Pancreas (tissue), 10 donors: ENCODE measurements at places on chromosomes 1 and 21. TPM values are rescaled to one million over a fixed set of nuclear protein-coding genes. Genes with fewer than 3 reads are reported as not detected.

- H3K4me1 ChIP-seq = peaks cover 8% of the 10 kb centered on the region
- DNase-seq = no peak
- H3K36me3 ChIP-seq = no peaks in the 10 kb centered on the region
- no peaks in the 10 kb centered on the region for H3K27me3 ChIP-seq
- H3K4me3 ChIP-seq = no peak overlapping the region
These were observed 102.8 kb downstream of the ETS2 start for GRCh38 chr21:38908537-38908936.

DNA sequence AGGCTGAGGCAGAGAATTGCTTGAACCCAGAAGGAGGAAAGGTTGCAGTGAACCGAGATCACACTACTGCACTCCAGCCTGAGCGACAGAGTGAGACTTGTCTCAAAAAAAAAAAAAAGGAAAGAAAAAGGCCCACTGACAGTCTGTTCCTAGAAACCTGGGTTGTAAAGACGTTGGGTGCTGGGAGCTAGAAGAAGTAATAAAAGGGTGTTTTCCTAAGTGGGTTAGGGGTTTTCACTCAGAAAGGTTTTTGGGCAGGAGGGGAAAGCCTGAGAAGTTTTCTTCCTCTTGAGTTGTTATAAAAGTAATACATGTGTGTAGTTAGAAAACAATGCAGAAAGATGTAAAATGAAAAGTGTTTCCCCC lies 25.4 kb downstream of the CELA3A start:
- no peak overlapping the region for H3K27ac ChIP-seq
- no peaks in the 10 kb centered on the region for H3K27me3 ChIP-seq
- H3K4me3 ChIP-seq = no peak overlapping the region
- H3K36me3 ChIP-seq = no peaks in the 10 kb centered on the region

GRCh38 chr1:117009132-117009531 lies 7.6 kb downstream of the CD101 start:
- no peak overlapping the region for H3K4me3 ChIP-seq
- H3K4me1 ChIP-seq = no peaks in the 10 kb centered on the region
- no peaks in the 10 kb centered on the region for H3K27me3 ChIP-seq
- no peak overlapping the region for H3K27ac ChIP-seq

GRCh38 chr1:154859151-154859785 lies 10.8 kb downstream of the KCNN3 start:
- H3K27me3 ChIP-seq = no peaks in the 10 kb centered on the region
- no peak for DNase-seq
- no peaks in the 10 kb centered on the region for H3K4me1 ChIP-seq

- H3K27me3 ChIP-seq = no peaks in the 10 kb centered on the region
- no peaks in the 10 kb centered on the region for H3K4me1 ChIP-seq
- H3K27ac ChIP-seq = no peak overlapping the region
- DNase-seq = no peak
- H3K36me3 ChIP-seq = no peaks in the 10 kb centered on the region
These were observed 5.8 kb upstream of the CTSE start for GRCh38 chr1:206029484-206029883.

DNA sequence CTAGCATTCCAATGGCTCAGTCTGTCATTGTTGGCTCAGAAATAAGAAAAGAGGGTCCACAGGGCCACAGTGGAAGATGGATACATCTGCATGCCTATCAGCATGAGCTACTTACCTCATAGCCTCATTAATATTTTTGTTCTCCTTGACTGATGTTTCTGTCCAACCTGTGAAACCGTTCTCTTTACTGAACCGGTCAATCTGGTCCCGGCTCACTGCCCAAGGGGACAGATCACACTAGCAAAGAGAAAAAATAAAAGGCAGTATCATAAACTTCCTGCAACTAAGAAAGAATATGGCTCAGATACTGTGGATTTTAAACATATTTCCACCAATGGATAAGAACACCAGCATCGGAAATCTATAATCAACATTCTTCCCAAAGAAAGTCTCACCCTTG lies 4.7 kb downstream of the RAB29 start:
- H3K36me3 ChIP-seq = no peaks in the 10 kb centered on the region
- no peak overlapping the region for H3K27ac ChIP-seq
- no peak for DNase-seq

- H3K4me1 ChIP-seq = peaks cover 12% of the 10 kb centered on the region
- no peak overlapping the region for H3K27ac ChIP-seq
- no peak for DNase-seq
- no peak overlapping the region for H3K4me3 ChIP-seq
These were observed 118.9 kb downstream of the PGBD5 start for GRCh38 chr1:230307213-230307612.

DNA sequence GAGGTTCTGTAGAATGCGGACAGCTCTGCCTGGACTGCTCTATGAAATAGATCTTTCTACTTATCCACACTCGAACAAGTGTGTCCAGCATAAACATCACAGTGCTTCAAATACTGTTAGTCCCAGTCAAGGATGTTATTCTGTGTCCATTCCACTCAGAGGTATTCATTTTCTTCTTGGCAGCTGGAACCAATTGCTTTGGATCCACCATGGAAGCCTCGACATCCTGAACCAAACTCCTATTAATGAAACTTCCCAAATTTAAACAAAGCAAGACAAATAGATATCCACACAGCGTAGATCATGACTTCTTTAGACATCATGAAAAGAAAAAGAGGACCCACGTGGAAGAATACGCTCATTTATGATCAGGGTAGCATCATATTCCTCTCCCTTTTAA lies 95.8 kb downstream of the DISC1 start:
- H3K36me3 ChIP-seq = no peaks in the 10 kb centered on the region

DNA sequence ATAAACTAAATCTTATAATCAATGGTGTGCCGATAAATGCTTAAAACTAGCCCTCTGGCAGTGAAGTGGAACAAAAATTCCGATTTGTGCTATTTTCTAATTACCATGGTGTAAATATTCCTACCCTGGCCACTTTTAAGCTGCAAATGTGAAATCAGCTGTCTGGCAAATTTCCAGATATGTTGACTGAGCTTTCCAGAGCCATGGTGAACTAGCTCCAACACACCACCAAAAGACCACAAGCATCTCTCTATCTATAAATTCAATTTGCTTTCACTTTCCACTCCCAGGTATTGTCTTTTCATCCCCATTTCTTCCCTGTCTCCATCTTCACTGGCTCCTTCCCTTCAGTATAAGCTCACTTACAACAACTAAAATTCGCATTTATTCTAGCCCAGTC lies 152.3 kb upstream of the RGS18 start:
- no peaks in the 10 kb centered on the region for H3K4me1 ChIP-seq
- no peak overlapping the region for H3K4me3 ChIP-seq
- H3K27ac ChIP-seq = no peak overlapping the region
- no peak for DNase-seq

DNA sequence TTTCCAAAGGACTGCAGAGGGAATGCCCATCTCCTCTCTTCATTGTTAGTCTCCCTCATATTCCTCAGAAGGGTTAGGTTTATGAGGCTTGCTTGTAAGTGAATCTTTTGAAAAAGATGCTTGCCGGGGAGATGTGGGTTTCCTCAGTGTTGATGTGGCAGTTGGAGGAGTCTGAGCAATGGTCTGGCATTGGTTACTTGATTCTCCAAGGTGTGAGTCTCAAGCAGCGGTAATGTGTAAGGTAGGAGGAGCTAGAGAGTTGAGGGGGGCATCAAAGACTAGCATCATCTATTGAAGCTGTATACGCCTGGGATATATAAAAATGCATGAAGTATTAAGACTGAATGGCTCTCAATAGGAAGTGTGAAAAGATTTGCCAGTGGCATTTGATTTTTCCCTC lies 21.5 kb downstream of the KHDRBS1 start:
- H3K4me1 ChIP-seq = no peaks in the 10 kb centered on the region
- H3K27ac ChIP-seq = no peak overlapping the region
- no peak overlapping the region for H3K4me3 ChIP-seq
- H3K36me3 ChIP-seq = peaks cover 20% of the 10 kb centered on the region
- no peaks in the 10 kb centered on the region for H3K27me3 ChIP-seq

The RGS13 gene
- not detected for total RNA-seq

- H3K27me3 ChIP-seq = no peaks in the 10 kb centered on the region
- H3K4me3 ChIP-seq = no peak overlapping the region
- no peaks in the 10 kb centered on the region for H3K4me1 ChIP-seq
- no peak overlapping the region for H3K27ac ChIP-seq
- H3K36me3 ChIP-seq = no peaks in the 10 kb centered on the region
These were observed 177.3 kb downstream of the CHRM3 start for GRCh38 chr1:239563681-239564080.

GRCh38 chr1:68111519-68112436 lies 61.4 kb upstream of the DIRAS3 start:
- peak; percentile 69 for DNase-seq
- no peaks in the 10 kb centered on the region for H3K36me3 ChIP-seq
- no peak overlapping the region for H3K4me3 ChIP-seq
- no peaks in the 10 kb centered on the region for H3K4me1 ChIP-seq

The C1orf226 gene
- 2.7 TPM for total RNA-seq

The SELENBP1 gene
- 34.5 TPM for total RNA-seq

- DNase-seq = no peak
- H3K4me1 ChIP-seq = no peaks in the 10 kb centered on the region
- no peaks in the 10 kb centered on the region for H3K27me3 ChIP-seq
These were observed 374.6 kb upstream of the USP24 start for GRCh38 chr1:55589671-55590297.

The SEMA6C gene
- total RNA-seq = 1.2 TPM

GRCh38 chr1:231719485-231720183 lies 93.0 kb downstream of the DISC1 start:
- H3K27me3 ChIP-seq = no peaks in the 10 kb centered on the region
- no peak overlapping the region for H3K27ac ChIP-seq
- H3K36me3 ChIP-seq = no peaks in the 10 kb centered on the region
- H3K4me3 ChIP-seq = no peak overlapping the region
- no peak for DNase-seq
- no peaks in the 10 kb centered on the region for H3K4me1 ChIP-seq

DNA sequence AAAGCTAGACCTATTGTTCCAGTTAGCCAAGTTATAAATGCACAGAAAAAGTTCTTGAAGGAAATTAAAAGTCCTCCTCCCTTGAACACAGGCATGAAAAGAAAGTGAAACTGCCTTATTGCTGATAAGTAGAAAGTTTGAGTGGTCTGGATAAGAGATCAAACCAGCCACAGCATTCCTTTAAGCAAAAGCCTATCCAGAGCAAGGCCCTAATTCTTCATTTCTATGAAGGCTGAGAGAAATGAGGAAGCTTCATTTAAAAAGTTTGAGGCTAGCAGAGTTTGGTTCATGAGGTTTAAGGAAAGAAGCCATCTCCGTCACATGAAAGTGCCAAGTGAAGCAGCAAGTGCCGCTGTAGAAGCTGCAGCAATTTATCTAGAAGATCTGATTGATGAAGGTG lies 2.7 kb upstream of the SSX2IP start:
- H3K27ac ChIP-seq = no peak overlapping the region
- no peaks in the 10 kb centered on the region for H3K27me3 ChIP-seq
- no peak for DNase-seq
- no peaks in the 10 kb centered on the region for H3K36me3 ChIP-seq
- H3K4me3 ChIP-seq = no peak overlapping the region

The BATF3 gene
- 0.73 TPM for total RNA-seq

The MIER1 gene
- total RNA-seq = 8.6 TPM

DNA sequence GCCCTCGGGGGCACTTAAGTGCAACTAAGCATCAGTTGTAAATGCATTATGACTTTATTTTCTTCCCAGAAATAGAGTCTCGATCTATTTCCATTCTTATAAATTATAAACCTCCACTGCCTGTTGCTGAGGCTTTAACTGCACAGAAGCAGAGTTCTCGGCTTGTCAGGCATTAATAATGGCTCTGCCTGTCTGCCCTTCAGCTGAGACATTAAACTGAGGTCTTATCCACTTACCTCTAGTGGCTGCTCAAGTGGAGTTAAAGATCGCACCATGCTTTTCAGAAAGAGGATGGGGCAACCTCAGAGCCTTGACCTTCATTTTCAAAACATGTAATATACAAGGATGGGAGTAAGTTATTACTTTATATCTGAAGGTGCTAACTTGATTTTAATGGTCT lies 597.6 kb upstream of the PRMT6 start:
- no peaks in the 10 kb centered on the region for H3K4me1 ChIP-seq
- H3K36me3 ChIP-seq = no peaks in the 10 kb centered on the region
- DNase-seq = no peak
- H3K4me3 ChIP-seq = no peak overlapping the region
- H3K27me3 ChIP-seq = no peaks in the 10 kb centered on the region

The HPDL gene
- 0.31 TPM for total RNA-seq

The WNT3A gene
- not detected for total RNA-seq

DNA sequence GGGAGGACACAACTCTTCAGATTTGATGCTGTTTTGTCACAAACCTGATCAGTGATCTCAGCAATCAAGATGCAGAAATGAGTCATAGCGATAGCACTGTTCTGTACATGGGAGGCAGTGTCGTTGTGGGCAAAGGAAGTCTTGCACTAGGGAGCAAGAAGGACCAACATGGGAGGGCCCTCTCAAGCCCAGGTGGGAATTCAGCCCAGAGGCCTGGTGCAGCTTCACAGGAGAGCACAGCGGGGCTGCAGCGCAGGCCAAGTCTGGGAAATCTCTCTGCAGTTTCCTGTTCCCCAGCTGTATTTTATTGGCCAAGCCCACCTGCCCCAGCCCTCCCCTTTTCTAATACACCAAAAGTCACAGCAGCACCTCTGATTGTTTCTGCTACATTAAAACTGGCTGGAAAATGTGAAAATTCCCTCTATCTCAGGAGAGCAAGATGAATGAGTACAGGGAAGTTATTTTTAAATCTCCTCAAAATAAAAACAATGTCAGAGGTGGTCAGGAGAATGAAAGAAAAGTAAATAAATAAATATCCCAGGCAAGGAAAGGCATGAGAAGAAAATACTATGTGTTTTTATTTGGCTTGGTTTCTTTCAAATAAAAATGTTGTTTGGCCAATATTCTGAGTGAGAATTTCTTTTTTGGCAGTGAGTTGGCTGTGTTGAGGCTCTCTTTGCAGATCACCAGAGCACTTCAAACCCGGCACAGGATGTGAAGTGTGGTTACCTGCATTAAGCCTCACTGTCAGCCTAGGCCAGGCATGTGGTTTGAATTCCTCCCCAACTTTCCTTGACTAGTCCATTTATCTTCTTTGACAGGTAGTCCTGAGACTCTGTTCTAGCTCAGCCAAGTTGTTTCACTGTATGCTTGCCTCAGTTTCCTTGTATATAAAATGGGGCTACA lies 422.1 kb downstream of the PLPP3 start:
- H3K27ac ChIP-seq = no peak overlapping the region
- no peaks in the 10 kb centered on the region for H3K4me1 ChIP-seq
- H3K27me3 ChIP-seq = no peaks in the 10 kb centered on the region
- H3K4me3 ChIP-seq = no peak overlapping the region
- H3K36me3 ChIP-seq = no peaks in the 10 kb centered on the region

DNA sequence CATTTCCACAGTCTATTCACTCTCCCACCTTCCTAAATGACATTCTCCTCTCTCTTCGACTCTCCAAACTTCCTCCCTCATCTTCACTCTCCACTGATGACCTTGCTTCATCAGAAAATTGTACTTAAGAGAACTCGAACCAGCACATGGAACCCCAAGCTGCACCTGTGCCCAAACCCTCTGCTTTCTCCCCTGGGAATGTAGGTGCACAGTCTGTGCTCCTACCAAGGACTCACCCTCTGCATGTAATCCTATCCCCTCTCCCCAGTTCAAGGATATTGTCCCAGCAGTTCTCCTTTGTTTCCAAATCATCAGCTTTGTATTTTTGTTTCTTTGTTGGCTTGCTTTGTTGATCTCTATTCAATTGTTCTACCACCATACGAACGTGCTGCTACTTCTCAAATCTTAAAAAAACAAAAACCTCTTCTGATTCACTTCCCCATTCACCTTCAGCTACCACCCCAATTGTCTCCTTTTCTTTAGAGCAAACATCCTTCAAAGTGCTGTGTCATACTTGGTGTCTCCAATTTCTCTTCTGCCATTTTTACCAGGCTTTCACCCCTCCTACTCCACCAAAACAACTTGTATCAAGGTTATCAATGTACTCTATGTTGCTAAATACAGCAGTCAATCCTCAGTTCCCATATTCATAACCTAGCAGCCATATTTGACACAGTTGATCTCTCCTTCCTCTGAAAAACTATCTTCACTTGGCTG lies 26.8 kb downstream of the RAB3B start:
- H3K27ac ChIP-seq = no peak overlapping the region
- H3K4me1 ChIP-seq = peaks cover 3% of the 10 kb centered on the region
- H3K27me3 ChIP-seq = no peaks in the 10 kb centered on the region
- no peaks in the 10 kb centered on the region for H3K36me3 ChIP-seq
- no peak for DNase-seq
